ENCODE measurements at places on chromosomes 6 and 20.
A peak's percentile ranks its signal among the peaks of the same experiment; 100 is the strongest.

DNA sequence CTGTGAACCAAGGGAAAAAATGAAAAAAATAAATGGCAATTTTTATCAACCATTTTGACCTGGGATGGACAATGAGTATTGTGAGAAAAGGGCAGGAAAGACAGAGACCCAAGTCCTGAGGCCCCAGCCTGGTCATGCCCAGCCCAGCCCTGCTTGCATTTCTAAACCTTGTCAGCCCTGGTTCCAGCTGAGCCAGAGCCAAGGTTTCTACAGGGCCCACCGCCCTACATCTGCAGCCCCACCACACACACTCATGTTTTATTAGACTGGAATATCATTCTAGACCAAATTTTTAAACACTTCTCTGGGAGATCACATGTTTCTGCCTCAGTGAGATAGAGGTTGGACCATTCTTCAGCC is 667 bp upstream of the CST9L start:
- no peak for DNase-seq

DNA sequence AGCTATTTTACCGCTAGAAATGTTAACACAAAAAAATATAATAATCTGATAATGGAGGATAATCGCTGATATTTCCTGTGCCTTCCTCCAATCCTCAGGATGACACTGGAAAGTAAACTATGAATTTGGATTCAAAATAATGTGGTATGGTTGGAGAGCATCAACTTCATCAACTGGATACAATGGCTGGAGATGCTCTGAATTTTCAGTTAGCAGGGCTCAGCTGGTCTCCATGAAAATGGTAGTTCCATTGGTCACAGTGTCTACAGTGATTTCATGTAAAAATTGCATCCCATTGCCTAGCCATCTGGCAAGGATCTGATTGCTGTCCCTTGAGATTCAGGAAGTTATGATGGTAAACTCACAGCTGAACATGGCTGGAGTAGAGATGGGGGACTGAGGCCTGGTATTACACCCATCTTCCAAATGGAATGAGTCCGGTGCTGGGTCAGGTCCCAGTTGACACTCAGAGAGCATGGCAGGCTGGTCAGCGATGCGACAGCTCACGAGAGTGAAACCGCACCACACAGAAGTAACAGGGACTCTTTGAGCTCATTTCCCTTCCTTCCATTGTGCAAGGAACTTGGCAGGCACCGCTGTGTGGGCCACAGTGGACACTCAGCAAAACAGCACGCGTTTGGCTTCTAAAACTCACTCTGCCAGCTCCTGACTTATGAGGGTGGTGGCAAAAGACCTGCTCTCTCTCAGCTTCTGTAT is 142.4 kb upstream of the TNFAIP3 start:
- DNase-seq: no peak

- no peak for DNase-seq
Observed at GRCh38 chr20:34628026-34628425, 48.9 kb downstream of the PIGU start.

- DNase-seq: peak; percentile 39
Observed at GRCh38 chr20:10427060-10427692, 6.8 kb downstream of the MKKS start.

- no peak for DNase-seq
Observed at GRCh38 chr20:15637546-15637945, 935.7 kb downstream of the KIF16B start.

DNA sequence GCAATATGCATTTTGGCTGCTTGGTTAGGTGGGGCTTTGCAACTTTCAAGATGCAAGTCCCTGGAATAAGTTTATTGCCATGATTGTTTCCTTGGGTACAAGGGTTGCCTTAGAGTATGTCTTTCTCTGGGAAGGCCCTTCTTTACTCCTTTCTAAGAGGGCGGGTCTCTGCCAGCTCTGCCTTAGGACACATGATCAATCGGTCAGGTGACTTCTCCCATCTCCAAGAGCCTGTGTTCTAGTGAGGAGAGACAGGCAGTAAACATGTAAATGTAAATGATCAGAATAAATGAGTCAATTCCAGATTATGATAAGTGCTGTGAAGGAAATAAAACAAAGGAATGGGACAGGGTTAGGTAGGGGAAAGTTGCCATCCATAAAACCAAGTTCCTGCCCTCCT is 43.2 kb upstream of the BCAS1 start:
- DNase-seq: no peak

DNA sequence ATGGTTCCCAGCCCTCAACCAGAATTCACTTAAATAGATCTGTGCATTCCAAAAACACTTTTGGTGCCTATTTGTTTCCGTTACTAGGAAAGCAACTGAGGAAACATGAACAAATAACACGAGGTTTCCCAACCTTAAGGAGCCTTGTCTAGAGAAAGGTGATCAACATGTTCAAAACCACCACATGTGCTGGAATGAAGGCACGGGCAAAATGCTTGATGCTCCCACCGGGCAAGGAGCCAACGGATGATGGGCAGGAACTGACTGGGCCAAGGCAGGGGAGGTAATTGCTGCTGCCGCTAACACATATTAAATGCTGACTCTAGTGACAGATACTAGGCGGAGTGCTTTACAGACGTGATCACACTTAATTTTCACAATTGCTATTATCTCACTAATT is 2.5 kb downstream of the MYLK4 start:
- no peak for DNase-seq

DNA sequence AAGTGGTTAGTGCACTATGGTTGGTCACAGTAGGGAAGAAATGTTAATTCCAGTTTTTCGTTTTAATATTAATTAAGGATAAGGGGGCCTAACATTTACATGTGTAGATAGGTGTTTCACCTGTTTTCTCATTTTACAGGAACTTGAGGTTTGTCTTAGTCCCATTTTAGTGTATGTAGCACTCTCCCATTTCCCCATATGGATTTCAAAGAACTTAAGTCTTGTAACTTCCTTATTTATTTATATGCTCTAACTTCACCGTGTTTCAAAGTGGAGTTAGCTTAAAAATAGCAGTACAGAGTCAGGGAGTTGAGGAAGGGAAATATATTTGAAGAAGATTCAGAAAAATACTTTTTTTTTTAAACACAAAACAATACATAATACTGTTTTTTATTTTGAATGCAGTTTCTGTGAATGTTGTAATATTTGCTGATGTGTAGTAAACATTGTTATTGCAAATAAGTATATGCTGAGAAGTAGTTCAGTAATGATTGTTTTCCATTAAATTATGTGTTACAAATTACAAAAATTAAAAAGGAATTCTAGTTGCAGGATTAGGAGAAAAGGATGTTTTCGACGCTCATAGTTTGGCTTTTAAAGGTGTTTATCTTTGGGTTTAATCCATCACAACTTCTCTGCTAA is 3.5 kb downstream of the SCAF8 start:
- no peak for DNase-seq

- no peak for DNase-seq
Observed at GRCh38 chr6:156533872-156534524, 243.2 kb upstream of the ARID1B start.

GRCh38 chr6:41940759-41941279 is 789 bp downstream of the CCND3 start:
- DNase-seq: peak; percentile 51

GRCh38 chr6:33028220-33028849 is 18.9 kb upstream of the HLA-DOA start:
- no peak for DNase-seq

DNA sequence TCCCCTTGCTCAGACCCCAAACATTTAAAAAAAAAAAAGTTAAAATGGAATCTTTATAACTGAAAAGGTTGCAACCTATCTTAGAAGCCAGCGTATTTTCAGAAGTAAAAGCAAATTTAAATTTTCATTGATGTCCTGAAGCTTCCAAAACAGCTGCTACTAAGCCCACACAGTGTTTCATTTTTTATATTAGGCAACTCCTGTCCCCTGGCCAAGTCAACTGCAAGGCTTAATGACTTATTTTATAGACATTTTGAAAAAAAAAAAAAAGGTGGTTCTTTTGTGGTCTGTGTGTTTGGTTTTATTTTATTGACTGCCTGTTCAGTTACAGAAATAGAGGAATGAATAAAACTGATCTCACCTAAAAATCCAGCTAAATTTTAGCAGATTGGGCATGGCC is 13.0 kb downstream of the CFAP61 start:
- no peak for DNase-seq

- DNase-seq: no peak
Observed at GRCh38 chr20:53284256-53284655, 309.4 kb downstream of the ZNF217 start.

DNA sequence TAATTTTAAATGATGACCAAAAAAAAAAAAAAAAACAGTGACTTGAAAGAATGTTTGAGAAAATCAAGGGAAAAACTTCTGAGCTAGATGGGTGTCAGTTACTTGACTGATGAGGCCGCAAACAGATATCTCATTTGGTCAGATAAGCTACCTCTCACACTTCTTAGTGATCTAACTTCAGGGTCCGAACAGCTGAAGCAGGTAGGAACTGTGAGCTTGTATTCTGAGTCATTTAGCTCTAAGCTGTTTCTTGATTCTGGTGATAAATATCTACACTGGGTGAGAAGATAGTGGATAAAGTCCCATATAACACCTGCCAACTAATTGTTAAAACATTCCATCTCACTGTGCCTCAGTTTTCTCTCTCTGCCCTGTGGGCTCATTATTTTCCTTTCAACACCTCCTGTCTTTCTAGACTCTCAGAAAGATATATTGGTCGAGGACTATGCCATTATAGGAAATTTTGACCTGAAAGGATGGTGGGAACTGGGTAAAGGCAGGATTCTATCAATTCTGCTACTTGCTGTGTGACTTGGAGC is 7.7 kb downstream of the KIF3B start:
- no peak for DNase-seq

- DNase-seq: no peak
Observed at GRCh38 chr6:37283268-37283667, 25.3 kb upstream of the TMEM217 start.

DNA sequence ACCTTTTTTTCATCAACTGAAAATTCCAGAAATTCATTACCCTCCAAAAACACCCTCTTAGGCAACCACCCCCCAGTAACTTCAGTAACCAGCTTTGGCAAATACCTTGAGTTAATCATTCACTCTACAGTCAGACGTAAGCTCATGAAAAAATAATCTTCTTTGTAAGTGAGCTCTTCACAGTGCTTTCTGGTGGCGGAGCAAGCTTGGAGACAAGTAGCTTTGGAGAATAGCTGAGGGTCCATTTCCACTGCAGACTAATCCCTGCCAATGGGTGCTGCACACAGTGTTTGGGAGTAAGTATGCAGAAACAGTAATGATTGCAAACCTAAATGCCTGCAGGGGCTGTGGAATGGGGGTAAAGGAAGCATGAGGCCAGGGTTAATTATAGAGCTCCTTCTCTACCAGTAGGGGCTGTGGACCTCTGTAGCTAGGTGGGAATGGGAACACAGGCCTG is 56.8 kb upstream of the HINT3 start:
- no peak for DNase-seq

- no peak for DNase-seq
Observed at GRCh38 chr6:130359736-130360135, 6.1 kb upstream of the TMEM200A start.

DNA sequence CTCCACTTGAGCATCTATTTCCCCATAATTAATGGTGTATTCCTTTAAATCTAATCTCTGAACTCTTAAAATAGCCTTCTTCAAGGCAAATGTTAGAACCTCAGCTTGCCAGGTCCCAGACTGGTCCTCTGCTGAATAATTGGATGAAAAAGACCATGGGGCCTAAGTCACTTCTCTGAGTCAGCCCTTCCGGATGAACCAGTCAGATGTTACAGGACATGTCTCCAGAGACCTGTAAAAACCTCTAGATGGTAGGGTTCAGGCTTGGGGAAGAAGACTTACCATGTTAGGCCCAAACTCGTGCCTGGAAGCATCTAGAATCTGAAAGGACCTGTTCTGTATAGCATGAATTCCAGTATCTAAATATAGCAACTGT is 97.3 kb downstream of the CDKAL1 start:
- DNase-seq: no peak

- no peak for DNase-seq
Observed at GRCh38 chr6:35477028-35477427, 8.8 kb downstream of the RPL10A start.

DNA sequence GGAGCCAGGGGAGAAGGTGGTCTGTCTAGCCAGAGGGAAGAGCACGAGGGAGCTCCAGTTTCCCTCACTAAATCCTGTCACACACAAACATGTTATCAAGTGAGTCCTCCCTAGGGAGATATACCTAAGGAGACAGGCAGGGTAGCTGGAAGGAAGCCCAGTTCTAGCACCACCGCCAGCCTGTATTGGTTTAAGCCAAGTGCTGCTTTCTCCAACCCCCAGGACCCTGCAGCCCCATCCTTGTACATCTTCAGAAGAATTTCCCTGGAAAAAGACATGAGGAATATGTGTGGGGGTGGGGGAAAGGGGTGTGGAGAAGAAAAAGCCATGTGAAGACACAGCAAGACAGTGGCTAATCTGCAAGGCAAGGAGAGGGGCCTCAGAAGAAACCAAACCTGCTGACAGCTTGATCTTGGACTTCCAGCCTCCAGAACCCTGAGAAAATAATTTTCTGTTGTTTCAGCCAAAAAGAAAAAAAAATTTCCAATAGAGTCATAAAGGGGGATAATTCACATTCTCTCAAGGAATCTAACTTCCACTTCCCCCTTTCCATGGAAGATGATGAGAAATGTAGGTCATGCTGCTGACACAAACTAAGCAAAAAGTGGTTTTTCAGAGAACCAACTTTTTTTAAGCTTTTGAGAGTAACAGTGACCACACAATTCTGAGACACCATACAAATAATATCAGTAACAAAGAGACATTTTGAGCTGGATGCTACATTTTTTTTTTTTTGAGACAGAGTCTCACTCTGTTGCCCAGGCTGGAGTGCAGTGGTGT is 103.2 kb upstream of the PRDM1 start:
- DNase-seq: no peak

DNA sequence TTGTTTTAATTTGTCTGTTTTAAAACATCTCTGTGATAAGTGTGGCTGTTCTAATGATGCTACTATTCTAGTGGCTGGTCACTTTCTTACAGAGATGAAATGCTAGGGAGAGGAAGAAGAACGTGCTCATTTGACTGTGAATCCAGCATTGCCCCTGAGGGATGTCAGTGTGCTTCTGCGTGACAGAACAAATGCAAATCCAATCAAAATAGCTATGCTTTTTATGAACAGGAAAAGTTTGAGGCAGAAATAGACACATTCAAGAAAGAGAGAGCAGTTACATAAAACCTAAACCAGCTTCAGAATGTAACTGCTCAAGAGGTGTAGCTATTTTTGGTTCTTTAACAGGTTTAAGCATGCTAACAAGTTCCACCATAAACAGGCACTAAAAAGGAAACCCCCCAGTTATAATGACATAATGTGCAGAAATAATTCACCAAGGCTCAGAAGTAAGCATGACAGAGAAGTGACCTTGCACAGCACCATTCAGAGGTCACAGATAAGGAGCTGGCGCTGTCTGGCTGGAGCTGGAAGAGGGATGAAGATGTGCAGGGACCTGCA is 385.3 kb downstream of the EPM2A start:
- DNase-seq: no peak

- DNase-seq: no peak
Observed at GRCh38 chr20:63293456-63293855, 470 bp downstream of the COL20A1 start.

GRCh38 chr6:169921217-169921616 is 169.8 kb downstream of the ERMARD start:
- no peak for DNase-seq

Measured in activated CD4-positive, CD25-positive, alpha-beta regulatory T cell treated with anti-CD3 and anti-CD28 coated beads, Interleukin-2, amount 50 U/mL, for 72 hours (primary cell).